ENCODE measurements at places on chromosomes 5 and 9. TPM values are rescaled to one million over a fixed set of nuclear protein-coding genes. Genes with fewer than 3 reads are reported as not detected.

The ADAMTSL2 gene
- total RNA-seq, result 4.8 TPM

The DDX4 gene
- total RNA-seq, result not detected

The IL3 gene
- not detected for total RNA-seq

The DRD1 gene
- not detected for total RNA-seq

The SYK gene
- total RNA-seq, result not detected

The C9orf43 gene
- 0.30 TPM for total RNA-seq
